Thymus (tissue), 14 donors: ENCODE measurements at places on chromosomes 5 and 9. TPM values are rescaled to one million over a fixed set of nuclear protein-coding genes. Genes with fewer than 3 reads are reported as not detected.

GRCh38 chr9:14358523-14358922 is 44.6 kb upstream of the NFIB start:
- peaks cover 6% of the 10 kb centered on the region for H3K27me3 ChIP-seq
- DNase-seq = no peak
- H3K4me3 ChIP-seq = no peak overlapping the region
- H3K4me1 ChIP-seq = no peaks in the 10 kb centered on the region

DNA sequence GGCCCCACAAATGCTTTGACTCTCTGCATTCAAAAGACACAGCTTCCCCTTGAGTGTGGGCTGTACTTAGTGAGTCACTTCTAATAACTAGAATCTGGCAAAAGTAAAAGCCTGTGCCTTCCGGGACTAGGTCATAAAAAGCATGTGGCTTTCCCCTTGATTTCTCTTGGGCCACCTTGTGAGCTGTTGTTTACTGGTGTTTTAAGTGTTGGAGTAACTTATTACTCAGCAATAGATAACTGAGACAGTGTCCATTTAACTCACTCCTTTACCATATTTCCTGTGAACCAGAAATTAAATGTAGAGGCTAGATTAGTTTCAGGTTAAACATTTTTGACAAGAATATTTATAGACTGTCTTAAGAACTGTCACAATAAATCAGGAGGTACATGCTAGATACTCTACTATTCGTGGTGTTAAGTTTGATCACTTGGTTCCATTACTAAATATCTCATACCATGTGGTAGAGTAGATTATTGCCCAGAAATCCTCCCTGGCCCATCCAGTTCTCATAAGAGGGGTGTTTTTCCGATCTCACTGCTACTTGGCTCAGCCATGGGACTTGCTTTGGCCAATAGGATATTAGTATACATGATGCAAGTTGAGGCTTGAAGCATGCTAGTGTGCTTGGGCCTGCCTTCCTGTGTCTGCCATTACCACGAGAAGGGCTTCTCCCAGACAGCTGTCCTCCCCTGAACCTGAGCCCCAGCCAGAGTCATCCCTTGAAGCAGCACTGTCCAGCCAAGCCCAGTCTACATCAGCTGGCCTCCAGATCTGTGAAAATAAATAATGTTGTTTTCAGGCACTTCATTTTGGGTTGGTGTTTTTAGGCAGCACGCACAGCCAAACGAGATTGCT is 10.4 kb upstream of the CMBL start:
- DNase-seq = no peak
- H3K27me3 ChIP-seq = no peaks in the 10 kb centered on the region
- no peaks in the 10 kb centered on the region for H3K36me3 ChIP-seq
- H3K4me3 ChIP-seq = no peak overlapping the region
- H3K27ac ChIP-seq = no peak overlapping the region

GRCh38 chr9:123063177-123063598 is 29.7 kb downstream of the GPR21 start:
- no peak overlapping the region for H3K27ac ChIP-seq
- H3K36me3 ChIP-seq = peaks cover 11% of the 10 kb centered on the region
- H3K4me3 ChIP-seq = no peak overlapping the region
- no peaks in the 10 kb centered on the region for H3K4me1 ChIP-seq

Gene CLIC3
- total RNA-seq = 13.6 TPM

DNA sequence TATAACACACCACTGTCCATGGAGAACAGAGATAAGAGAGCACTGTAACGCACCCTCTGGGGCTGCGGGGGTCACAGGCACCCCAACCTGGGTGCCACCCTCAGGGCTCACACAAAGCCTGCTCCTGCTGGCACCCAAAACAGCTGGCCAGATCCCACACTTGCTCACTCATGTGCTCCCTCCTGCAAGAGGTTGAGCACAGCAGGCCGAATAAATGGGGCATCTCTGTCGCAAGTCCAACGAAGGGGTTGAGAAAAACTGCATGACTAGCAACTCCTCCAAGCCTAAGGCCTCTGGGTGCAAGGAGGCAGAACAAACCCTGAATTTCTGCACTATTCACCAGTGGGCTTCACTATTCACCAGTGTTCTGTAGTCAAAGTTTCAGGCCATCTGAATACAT is 80.3 kb downstream of the SECISBP2 start:
- H3K27ac ChIP-seq = no peak overlapping the region
- H3K4me3 ChIP-seq = no peak overlapping the region
- peaks cover 87% of the 10 kb centered on the region for H3K36me3 ChIP-seq
- no peaks in the 10 kb centered on the region for H3K27me3 ChIP-seq

- no peak overlapping the region for H3K27ac ChIP-seq
- H3K4me3 ChIP-seq = no peak overlapping the region
- no peaks in the 10 kb centered on the region for H3K27me3 ChIP-seq
- no peaks in the 10 kb centered on the region for H3K36me3 ChIP-seq
Measured at GRCh38 chr5:154369682-154370081, 76.1 kb upstream of the SAP30L start.

- peaks cover 16% of the 10 kb centered on the region for H3K4me1 ChIP-seq
- no peaks in the 10 kb centered on the region for H3K36me3 ChIP-seq
- DNase-seq = no peak
- H3K27me3 ChIP-seq = peaks cover 2% of the 10 kb centered on the region
- H3K27ac ChIP-seq = peak overlapping the region; percentile 55
Measured at GRCh38 chr9:19408316-19408692, 505 bp upstream of the ACER2 start.

DNA sequence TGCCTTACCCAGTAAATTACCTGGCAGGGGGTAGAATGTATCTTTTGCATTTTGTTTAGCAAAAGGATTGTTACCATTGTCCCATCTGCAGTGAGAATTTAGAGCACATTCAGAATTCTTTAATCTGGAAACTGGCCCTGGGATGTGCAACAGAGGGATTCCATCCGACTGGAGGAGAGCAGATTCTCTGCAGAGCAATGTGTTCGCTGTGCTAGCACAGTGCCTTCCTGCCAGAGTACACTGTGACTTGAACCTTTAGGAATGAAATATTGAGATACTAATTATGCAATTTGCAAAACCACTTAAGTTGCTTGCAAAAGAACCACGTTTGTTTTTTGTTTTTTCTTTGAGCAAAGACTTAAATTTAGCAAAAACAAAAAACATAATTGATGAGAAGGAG is 22.5 kb upstream of the DMRT1 start:
- no peaks in the 10 kb centered on the region for H3K27me3 ChIP-seq
- no peak overlapping the region for H3K4me3 ChIP-seq
- H3K36me3 ChIP-seq = no peaks in the 10 kb centered on the region
- no peak overlapping the region for H3K27ac ChIP-seq
- no peaks in the 10 kb centered on the region for H3K4me1 ChIP-seq

Gene SPATA31E1
- total RNA-seq = not detected

DNA sequence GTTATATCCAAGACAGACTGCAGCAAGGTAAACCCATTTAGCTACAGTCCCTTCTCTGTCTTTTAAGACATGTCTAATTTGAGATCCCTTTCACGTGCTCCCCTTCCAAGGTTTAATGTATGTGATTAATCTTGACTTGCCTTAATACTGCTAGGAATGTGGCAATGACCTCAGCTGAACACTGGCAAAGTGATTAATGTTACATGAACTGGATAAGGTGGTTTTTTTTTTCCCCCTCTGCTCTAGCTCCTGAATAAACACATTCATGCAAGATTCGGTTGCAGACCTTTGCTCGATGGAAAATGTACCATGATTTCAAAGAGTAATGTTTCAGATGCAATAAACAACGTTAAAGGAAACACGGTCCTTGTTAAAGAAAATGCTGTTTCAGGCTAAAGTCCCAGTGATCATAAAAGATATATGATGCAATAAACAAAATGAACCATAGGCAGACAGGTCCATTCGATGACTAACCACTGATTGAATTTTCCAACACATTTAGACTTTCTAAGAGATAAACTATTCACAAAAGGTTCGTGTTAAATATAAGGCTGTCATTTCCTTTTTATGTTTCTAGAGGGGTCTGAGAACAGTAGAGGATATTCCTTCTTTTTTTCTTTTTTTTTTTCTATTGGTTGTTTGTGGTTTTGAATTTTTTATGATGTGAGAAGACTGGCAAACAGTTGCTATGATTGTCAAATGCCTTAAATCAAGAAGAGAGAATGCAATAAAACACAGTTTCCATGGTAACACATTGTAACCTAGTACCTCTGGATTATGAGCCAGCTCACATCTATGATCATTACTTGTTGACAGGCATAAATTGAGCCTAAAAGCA is 44.7 kb upstream of the ZNF608 start:
- no peaks in the 10 kb centered on the region for H3K36me3 ChIP-seq
- no peak overlapping the region for H3K4me3 ChIP-seq
- no peaks in the 10 kb centered on the region for H3K27me3 ChIP-seq
- no peak overlapping the region for H3K27ac ChIP-seq

Gene SLC36A2
- not detected for total RNA-seq

GRCh38 chr5:107602896-107603295 is 67.8 kb downstream of the EFNA5 start:
- H3K36me3 ChIP-seq = no peaks in the 10 kb centered on the region
- H3K27ac ChIP-seq = no peak overlapping the region
- no peak overlapping the region for H3K4me3 ChIP-seq
- peaks cover 4% of the 10 kb centered on the region for H3K4me1 ChIP-seq
- H3K27me3 ChIP-seq = no peaks in the 10 kb centered on the region

DNA sequence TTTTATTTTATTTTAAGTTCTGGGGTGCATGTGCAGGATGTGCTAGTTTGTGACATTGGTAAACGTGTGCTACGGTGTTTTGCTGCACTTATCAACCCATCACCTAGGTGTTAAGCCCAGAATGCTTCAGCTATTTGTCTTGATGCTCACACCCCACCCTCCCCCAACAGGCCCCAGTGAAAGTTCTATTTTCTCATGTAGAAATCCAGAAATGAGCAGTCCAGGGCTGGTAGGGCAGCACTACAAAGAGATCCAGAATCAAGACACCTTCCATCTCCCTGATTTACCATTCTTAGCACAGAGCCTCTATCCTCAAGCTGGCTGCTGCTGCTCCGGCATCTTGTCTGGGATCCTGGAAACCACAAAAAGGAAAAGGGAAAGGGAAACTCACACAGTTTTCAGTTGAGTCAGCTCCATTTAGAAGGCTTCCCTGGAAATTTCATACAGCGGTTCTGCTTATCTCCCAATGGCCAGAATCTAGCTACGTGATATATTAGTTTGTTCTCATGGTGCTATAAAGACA is 85.4 kb upstream of the SMARCA2 start:
- H3K27me3 ChIP-seq = no peaks in the 10 kb centered on the region
- H3K27ac ChIP-seq = no peak overlapping the region
- no peaks in the 10 kb centered on the region for H3K36me3 ChIP-seq
- no peak for DNase-seq
